Right ventricle myocardium superior (tissue), 1 donor: ENCODE measurements at places on chromosomes 11 and 22. TPM values are rescaled to one million over a fixed set of nuclear protein-coding genes. Genes with fewer than 3 reads are reported as not detected.

DNA sequence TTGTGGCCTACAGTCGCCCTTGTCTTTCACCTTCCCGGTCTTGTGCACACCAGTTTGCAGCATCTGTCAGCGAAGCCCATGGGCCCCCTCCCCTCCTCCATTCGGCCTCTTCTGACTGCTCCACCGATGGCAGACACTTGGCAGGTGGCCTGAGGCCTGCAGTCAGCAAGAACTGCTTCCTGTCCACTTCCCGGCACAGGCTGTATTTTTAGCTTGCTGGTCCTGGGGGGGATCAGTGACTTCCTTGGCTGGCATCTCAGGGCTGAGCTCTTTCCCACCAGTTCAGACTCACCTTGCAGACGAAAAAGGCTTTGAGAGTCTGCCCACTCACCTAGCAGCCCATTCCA, 106.4 kb downstream of the SYN3 start:
- DNase-seq, result peak; percentile 85

DNA sequence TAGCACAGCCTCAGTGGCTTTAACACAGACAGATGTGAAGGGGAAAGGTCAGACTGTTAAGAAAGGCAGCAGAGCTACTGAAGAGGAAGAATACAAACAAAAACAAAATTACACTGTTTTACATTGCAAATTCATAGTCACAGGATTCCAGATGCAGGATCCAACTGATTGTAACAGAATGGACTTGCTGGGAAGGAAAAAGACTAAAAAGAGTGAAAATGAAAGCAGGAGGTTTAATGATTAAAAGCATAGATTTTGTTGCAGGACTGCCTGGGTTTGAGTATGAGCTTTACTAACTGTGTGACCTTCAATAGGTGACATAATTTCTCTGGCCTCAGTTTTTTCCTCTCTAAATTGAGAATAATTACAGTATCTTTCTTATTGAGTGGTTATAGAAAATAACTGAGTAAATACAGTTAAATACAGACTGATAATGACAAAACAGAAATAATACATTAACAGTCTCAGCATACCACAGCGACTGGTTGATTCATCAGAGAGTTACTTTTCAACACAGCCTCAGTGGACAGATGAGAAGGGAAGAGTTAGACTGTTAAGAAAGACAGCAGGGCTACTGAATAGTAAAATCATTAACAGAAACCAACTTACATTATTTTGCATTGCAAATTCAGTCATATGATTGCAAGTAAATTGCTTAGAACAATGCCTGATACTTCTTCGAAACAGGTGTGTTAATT, 704.2 kb upstream of the TENM4 start:
- DNase-seq, result no peak

GRCh38 chr11:37804666-37805065, 1206.6 kb upstream of the RAG2 start:
- DNase-seq, result no peak

DNA sequence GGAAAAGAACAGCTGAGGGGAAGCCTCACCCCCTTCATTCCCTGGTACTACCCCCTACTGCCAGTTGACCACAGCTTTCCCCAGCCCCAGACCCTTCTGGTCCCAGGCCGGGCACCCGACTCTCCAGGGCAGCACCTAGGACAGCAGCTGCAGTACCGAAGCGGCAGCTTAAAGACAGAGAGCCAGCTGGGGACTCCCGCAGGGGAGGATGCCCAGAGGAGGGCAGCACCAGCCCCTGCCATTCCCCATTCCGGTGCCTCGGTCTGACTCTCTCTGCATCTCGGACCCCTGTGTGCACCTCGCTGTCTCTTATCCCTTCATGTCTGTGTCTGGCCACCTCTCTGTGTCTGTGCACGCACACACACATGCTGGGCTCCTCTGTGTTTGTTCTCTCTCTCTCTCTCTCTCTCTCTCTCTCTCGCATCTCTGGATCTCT, 9.4 kb downstream of the IGSF9B start:
- DNase-seq, result peak; percentile 66

- peak; percentile 44 for DNase-seq
These were observed 345.4 kb upstream of the KIRREL3 start for GRCh38 chr11:127345819-127346459.

- DNase-seq, result no peak
These were observed 532.9 kb upstream of the ANO5 start for GRCh38 chr11:21659961-21660360.

GRCh38 chr22:39132281-39132680, 20.2 kb downstream of the CBX7 start:
- no peak for DNase-seq

- DNase-seq, result no peak
These were observed 20.2 kb upstream of the ST14 start for GRCh38 chr11:130139401-130139800.

DNA sequence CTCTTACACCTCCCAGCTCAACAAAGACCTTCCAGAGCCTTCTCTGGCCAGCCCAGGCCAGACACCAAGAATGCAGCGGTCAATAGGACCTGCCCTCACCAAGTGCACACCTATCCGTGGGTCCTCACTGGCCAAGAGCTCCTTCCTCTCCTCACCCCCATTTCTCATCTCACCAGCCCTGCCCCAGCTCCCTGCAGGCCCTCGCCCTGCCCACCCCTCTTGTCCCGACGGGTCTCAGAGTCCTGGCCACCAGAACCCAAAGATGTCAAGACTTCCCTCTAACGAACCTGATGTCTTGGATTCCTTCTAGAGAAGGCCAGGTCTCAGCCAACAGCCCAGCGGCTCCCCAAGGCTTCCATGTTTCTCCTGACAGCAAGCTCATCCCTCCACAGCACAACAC, 43.6 kb downstream of the IGF2 start:
- peak; percentile 22 for DNase-seq

- peak; percentile 78 for DNase-seq
These were observed 1.1 kb upstream of the CD248 start for GRCh38 chr11:66317723-66318599.

DNA sequence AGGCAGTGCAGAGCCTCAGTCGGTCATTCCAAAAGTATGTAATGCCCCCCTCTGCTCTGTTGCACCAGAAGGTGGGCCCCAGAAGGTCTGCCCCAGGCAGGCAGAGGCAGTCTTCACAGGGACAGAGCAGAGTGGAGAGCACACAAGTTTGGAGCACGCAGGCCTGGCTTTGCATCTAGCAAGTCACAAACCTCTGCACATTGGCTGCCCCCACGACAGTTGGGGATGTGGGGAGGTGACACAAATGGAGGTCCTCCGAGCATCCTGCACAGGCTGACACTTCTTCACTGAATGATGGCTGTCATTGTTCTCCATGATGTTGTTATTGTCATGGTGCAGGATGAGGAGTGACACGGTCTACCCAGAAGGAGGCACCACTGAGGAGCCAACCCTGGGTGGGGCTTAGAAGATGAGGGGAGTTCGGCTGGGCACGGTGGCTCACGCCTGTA, 11.9 kb downstream of the TOM1 start:
- DNase-seq, result no peak

DNA sequence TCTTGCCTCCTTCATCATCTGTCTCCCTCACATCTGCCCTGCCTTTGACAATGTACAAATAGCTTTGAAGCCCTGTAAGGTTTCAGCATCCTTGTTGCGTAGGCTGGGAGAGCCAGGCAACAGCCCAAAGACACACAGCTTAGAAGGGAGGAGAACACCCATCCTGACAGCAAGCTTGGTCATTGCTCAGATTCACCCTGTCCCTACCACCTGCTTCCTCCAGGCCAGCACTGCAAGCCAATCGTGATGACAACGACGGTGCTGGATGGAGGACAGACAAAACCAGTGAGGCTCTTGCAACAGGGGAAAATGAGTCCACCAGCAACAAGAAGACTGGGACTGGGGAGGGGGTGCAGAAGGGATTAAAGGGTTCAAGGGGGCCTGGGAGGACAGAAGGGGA, 32.9 kb upstream of the CD5 start:
- DNase-seq, result no peak

DNA sequence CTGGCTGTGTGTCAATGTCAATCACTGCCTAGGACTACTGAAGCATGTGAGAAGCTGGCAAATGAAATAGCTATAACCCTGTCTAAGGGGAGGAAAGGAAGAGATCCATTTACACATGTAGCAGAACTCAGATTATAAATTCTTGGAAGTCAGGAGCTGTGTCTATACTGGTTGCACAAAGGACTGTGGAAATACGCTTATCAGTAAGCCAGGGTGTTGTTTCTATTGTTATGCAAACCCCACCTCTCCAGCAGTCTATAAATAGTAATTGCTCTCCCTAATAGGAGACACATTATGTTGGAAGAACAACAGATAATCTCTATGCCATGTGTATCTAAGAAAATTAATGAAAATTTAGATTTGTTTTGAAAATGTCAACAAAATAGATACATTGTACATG, 693.4 kb upstream of the CCDC90B start:
- no peak for DNase-seq

MS4A6A gene
- 49.6 TPM for total RNA-seq

PIH1D2 gene
- total RNA-seq, result 1.3 TPM

OLFML1 gene
- total RNA-seq, result 6.5 TPM

DDI1 gene
- total RNA-seq, result not detected
